ENCODE measurements at places on chromosomes 5 and 9.

DNA sequence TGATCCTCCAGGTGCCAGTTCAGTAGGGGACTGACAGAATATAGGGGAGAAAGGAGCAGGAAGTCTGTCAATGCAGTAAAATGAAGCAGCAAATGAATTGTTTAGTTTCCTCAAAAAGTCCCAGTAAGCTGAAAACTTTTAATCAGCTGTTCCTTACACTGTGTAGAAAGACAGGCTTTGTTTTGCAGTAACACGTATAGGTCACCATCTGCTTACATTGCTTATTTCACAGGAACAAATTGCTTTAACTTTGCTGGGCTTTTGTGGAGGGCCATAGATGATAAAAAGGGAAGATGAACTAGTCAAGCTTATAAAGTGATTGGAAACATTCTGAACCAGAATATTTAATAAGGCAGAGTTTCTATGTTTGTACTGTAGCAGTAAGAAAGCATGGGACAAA is 331.3 kb upstream of the RFX3 start:
- no peak for DNase-seq

GRCh38 chr5:123207081-123207537 is 118.1 kb downstream of the PRDM6 start:
- no peak for DNase-seq

GRCh38 chr9:98142182-98142907 is 23.3 kb upstream of the TRIM14 start:
- no peak for DNase-seq

- DNase-seq = no peak
Observed at GRCh38 chr9:29456940-29457339, 1883.7 kb upstream of the C9orf72 start.

DNA sequence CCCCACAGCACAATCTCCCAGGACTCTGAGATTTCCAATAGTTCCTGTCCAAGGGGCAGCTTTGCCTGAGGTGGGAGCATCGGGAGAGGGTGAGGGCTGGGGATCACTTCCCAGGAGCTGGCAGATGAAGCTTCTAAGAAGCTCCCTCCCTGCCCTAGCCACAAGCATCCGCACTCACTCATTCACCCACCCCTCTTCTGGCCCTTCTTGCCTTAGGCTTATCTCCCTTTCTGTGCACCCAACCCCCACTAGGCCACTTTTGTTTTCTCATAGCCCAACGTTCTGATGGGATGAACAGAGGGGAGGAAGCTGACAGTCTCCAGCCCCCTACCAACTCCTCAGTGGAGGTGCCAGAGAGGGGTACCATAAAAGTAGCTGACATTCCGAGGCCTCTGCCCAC is 3.7 kb upstream of the PCDH1 start:
- no peak for DNase-seq

DNA sequence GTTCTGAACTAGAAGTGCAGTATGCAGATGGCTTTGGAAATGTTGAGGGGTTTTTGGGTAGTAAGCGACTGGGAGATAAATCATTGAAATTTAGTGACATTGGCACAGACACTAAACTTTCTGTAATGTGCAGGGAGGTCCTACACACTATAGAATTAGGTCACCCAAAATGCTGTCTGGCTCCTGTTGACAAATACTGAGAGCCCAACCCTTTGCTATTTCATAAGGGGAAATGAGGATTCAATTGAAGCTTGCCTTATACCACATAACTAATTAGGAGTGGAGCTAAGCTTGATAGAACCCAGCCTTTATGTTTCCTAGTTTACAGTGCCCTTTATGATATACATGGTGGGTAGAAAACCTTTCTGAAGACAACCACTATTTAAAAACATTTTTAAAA is 22.6 kb downstream of the HMGXB3 start:
- no peak for DNase-seq

GRCh38 chr5:177412603-177413233 is 3.4 kb upstream of the F12 start:
- DNase-seq = no peak

Data from left renal cortex interstitium (tissue), 4 donors.